Uterine smooth muscle cell (primary cell): ENCODE measurements at places on chromosomes 7 and 10. TPM values are rescaled to one million over a fixed set of nuclear protein-coding genes. Genes with fewer than 3 reads are reported as not detected.

UCMA gene
- total RNA-seq, result not detected in 2 replicates

CTTNBP2 gene
- 5.4 and 7.0 TPM in 2 replicates for total RNA-seq

ATOH7 gene
- total RNA-seq, result not detected in 2 replicates

GNB2 gene
- total RNA-seq, result 64.2 and 93.7 TPM in 2 replicates

STOX1 gene
- 0.12 and 0.44 TPM in 2 replicates for total RNA-seq

SAMD9 gene
- total RNA-seq, result 11.5 and 21.1 TPM in 2 replicates

SFXN2 gene
- 5.0 and 7.0 TPM in 2 replicates for total RNA-seq

CLIP2 gene
- total RNA-seq, result 91.0 and 106 TPM in 2 replicates

OPN4 gene
- total RNA-seq, result not detected in 2 replicates

UNCX gene
- total RNA-seq, result not detected in 2 replicates

EXOC6 gene
- total RNA-seq, result 10.1 and 20.7 TPM in 2 replicates

SVIL gene
- 10.5 and 18.6 TPM in 2 replicates for total RNA-seq

MMP21 gene
- under 0.01 TPM in 1 of 2 replicates, not detected in the other for total RNA-seq

MMD2 gene
- not detected in 2 replicates for total RNA-seq

CYP17A1 gene
- not detected in 2 replicates for total RNA-seq

RET gene
- 1.9 and 3.5 TPM in 2 replicates for total RNA-seq

GCK gene
- total RNA-seq, result 0.55 and 0.62 TPM in 2 replicates

ITPRID1 gene
- total RNA-seq, result not detected in 2 replicates

CRHR2 gene
- total RNA-seq, result not detected in 2 replicates

FFAR4 gene
- not detected in 2 replicates for total RNA-seq

LRRN3 gene
- 1.2 and 4.1 TPM in 2 replicates for total RNA-seq

VOPP1 gene
- 93.7 and 104 TPM in 2 replicates for total RNA-seq

GDF2 gene
- total RNA-seq, result not detected in 2 replicates

MALRD1 gene
- 0.33 and 0.87 TPM in 2 replicates for total RNA-seq

PPP1R17 gene
- total RNA-seq, result under 0.01 TPM in 1 of 2 replicates, not detected in the other

ANKRD30A gene
- total RNA-seq, result not detected in 2 replicates

SLC39A12 gene
- total RNA-seq, result under 0.01 TPM in 1 of 2 replicates, not detected in the other

ZDHHC6 gene
- 32.4 and 34.0 TPM in 2 replicates for total RNA-seq

AASS gene
- 31.1 and 40.1 TPM in 2 replicates for total RNA-seq

GSTO2 gene
- 1.7 and 5.1 TPM in 2 replicates for total RNA-seq

AGR2 gene
- under 0.01 TPM in 1 of 2 replicates, not detected in the other for total RNA-seq
